Stimulated activated CD8-positive, alpha-beta memory T cell treated with anti-CD3 and anti-CD28 coated beads, Interleukin-4, amount 100 ng/mL, for 48 hours (primary cell): ENCODE measurements at places on chromosomes 13 and 19.
A peak's percentile ranks its signal among the peaks of the same experiment; 100 is the strongest.

GRCh38 chr13:114131583-114132418 lies 622 bp downstream of the RASA3 start:
- peak; percentile 47 for DNase-seq

GRCh38 chr13:38766799-38767198 lies 79.9 kb downstream of the FREM2 start:
- no peak for DNase-seq

DNA sequence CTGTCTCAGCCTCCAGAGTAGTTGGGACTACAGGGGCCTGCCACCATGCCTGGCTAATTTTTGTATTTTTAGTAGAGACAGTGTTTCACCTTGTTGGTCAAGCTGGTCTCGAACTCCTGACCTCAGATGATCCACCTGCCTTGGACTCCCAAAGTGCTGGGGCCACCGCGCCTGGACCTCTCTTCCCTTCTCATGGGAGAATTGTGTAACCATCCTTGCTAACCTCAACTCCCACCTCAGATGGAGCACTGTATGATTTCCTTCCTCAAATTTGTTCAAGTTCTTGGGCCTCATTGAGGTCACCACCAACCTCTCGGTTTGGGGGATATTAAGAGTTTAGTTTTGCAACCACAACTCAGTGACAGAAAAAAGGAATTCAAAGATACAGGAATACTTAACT lies 10.7 kb downstream of the LILRA5 start:
- no peak for DNase-seq

DNA sequence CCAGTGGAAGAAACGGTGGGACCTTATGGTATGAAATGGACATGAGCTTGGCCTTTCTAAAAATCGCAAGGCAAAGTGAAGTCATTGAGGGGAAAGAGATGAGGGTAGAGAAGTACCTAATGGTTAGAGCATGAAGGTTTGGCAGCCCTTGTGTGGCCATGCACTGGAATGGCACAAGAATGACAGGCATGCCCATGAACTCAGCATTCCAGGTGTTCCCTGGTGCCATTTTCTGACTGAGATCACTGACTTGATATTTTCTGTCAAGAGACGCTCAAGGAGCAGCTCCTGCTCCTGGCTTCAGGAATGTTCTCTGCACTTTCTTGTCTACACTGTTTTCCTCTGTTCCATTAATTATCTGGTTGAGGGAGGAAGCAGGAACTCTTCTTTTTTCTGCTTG lies 225.0 kb upstream of the SLC10A2 start:
- DNase-seq: no peak

- DNase-seq: no peak
These were observed 6.9 kb downstream of the ZNF221 start for GRCh38 chr19:43957891-43958290.

DNA sequence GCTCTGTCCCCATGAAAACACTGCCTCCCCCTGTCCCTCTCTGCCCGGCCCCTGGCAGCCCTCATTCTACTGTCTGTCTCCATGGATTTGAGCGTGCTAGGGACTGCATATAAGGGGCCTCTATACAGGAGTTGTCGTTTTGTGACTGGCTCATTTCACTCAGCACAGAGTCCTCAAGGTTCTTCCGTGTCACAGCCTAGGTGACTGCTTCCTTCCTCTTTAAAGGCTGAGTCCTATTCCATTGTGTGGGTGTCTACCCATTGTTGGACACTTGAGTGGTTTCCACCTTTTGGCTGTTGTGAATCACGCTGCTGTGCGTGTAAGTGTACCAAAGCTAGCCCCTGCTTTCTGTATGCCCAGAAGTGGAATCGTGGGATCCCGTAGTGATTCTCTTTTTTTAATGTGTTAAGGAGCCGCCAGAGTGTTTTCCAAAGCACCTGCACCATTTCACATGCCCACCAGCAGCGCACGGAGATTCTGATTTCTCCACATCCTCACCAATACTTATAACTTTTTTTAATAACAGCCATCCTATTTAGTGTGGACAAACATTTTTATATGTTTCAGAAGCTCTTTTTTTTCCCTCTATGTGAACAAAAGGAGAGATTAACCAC lies 116.7 kb downstream of the COL4A2 start:
- DNase-seq: no peak

- no peak for DNase-seq
These were observed 22.6 kb upstream of the CDC16 start for GRCh38 chr13:114212158-114212495.

DNA sequence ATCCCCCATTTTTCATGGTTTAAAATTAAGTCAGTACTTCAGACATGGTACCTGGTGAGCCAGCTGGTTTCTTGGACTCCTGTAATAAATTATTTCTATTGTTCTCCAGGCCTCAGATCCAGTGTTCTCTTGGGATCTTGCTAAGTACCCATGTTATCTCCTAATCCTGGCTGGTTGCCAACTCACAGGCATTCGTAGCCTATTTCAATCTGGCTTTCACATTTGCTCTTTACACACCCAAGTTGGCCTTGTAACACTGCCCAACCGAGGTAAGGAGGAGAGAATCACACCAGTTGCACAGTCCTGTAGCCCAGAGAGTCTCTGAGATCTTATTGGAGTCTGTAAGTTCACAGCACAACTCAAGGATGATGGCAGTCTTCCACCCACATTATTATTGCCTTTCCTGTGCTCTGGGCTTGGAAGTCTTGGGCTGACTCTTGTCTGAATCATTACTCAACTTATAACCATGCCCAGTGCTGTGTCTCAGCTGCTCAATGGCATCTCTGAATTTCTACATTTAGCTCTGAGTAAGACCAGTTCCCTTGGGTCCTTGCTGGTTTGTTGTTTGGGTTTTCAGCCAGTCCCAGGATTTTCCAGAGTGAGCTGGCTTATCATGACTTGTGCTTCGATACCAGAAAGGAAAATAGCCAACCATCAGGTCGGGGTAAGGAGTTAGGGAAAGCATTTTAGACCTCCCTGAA lies 76.6 kb upstream of the KLF12 start:
- no peak for DNase-seq

DNA sequence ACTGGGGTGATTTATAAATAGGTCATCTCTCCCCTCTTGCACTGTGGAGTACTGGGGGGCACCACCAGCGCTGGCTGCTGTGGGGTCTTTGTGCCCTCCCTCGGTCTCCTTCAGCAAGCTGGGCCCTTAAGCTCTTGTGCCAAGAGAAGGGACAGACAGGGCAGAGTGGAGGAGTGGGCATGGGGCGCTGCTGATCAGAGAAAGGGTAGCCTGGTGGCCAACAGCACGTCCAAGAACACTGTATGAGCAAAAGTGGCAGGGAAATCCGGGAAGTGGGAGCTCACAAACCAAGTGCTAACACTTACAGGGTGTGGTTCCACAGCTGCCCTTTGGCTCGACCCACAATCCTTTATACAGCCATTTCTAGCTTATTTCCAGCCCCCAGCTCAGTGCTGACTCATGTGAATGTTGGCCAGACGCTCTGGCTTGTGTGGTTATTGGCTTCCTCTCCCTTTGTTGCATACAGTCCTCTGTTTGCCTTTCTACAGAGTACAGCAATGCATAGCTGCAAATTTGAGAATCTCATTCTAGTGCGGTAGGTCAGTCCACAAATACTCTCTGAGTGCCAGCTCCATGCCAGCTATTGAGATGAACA lies 298.8 kb downstream of the SHISA2 start:
- DNase-seq: no peak

DNA sequence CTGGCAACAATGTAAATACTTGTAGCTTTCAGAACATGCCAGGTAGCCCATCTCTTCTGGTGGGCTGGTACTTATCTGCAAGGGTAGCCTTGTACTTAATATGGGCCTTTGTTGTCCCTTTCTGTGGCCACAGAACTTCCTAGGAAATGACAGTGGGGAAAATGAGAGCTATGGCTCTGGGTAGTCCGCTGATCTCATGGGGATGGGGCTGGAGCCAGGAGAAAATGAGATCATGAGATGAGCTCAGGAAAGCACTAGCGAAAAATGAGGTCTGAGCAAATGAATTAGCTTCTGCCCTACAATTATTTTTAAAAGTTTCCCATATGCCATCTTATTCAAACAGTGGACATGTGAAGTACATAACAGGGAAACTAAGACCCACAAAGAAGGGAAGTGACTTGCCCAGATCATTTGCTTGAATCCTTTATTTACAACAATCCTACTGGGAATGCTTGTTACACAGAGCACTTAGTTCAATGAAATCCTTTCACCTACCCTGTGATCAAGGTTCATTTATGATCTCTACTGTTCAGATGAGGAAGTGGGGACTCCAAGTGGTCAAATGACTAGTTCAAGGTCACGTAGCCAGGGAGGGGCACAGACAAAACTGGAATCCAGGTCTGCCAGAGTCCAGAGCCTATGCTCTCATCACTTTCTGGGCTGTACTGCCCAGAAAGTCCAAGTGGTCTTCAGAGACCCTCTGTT lies 87.1 kb downstream of the PTPRS start:
- no peak for DNase-seq
